Transverse colon (tissue), 4 donors: ENCODE measurements at places on chromosomes 5 and 9. TPM values are rescaled to one million over a fixed set of nuclear protein-coding genes. Genes with fewer than 3 reads are reported as not detected.
A peak's percentile ranks its signal among the peaks of the same experiment; 100 is the strongest.

Gene SLC22A4
- total RNA-seq = 48.3 TPM

Gene SYK
- 33.7 TPM for total RNA-seq

Gene GRM6
- total RNA-seq = not detected

Gene PCSK5
- total RNA-seq = 110 TPM

Gene ADAMTSL2
- 0.68 TPM for total RNA-seq

DNA sequence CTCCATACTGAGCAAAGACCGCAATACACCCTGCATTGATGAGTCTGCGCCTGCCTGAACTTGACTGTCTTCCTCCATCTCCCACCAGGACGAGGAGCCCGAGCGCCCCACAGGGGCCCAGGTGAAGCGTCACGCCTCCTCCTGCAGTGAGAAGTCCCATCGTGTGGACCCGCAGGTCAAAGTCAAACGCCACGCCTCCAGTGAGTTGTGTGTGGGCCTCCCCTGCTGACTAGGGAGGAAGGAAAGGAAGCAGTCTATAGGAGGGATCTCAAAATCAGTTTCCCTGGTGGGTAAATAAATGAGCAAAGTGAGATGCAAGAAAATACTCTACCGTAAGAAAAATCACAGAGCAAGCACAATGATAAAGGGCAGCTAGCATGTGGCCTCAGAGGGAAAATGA lies 22.8 kb upstream of the GRPEL2 start:
- no peaks in the 10 kb centered on the region for H3K27me3 ChIP-seq
- H3K4me3 ChIP-seq = no peak overlapping the region
- H3K36me3 ChIP-seq = no peaks in the 10 kb centered on the region
- H3K4me1 ChIP-seq = peaks cover 37% of the 10 kb centered on the region
- peak overlapping the region; percentile 27 for H3K27ac ChIP-seq

DNA sequence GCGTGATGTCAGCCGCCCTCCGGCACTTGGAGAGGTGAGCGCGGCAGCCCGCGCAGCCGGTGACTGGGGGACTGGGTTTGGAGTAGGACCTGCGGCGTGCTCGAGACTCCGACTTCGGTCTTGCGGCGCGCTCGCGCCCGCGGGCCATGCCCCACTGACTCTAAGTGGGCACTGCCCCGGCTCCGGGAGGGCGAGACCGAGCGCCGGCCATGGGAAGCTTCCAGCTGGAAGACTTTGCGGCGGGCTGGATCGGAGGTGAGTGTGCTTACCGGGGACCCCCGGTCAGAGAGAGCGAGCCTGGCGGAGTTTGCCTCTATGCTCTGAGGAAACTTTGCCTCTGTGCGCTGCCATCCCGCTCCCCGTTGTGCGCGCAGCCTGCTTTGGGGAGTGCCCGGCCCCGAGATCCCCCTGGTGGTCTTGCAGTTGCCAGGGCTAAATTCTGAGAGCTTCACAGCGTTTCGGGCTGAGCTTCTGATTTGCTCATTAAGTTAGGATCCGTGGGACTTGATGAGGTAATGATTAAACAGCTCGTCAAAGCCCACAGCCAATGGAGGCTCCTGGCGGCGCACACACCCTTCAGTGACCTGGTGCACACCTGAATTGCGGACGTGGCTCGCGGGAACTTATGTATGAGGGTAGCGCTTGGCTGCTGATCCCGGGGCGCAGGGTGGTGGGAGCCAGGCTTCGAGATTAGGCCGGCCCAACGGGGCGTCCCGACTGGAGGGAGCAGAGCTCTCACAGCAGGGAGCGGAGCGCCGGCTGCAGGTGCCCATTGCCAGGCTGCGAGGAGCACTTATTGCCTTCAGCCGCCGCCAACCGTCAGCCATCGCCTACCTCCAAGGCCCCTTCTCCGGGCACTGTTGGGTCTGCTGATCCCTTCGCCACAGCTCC lies at the start of gene SLC25A48:
Gene SLC25A48 (plus strand): TSS at position 25 of the 891 bp plus-strand sequence. CDS start 185 bp downstream, at position 210.
- peaks cover 57% of the 10 kb centered on the region for H3K27me3 ChIP-seq
- DNase-seq = peak; percentile 76
- H3K27ac ChIP-seq = peak within 1 kb of the TSS; percentile 61
- H3K4me3 ChIP-seq = peak within 1 kb of the TSS; percentile 11
- peaks cover 14% of the 10 kb centered on the region for H3K4me1 ChIP-seq

- DNase-seq = no peak
- no peaks in the 10 kb centered on the region for H3K4me1 ChIP-seq
- H3K36me3 ChIP-seq = no peaks in the 10 kb centered on the region
- no peak overlapping the region for H3K27ac ChIP-seq
These were observed 57.5 kb downstream of the SH3GL2 start for GRCh38 chr9:17636349-17636748.

DNA sequence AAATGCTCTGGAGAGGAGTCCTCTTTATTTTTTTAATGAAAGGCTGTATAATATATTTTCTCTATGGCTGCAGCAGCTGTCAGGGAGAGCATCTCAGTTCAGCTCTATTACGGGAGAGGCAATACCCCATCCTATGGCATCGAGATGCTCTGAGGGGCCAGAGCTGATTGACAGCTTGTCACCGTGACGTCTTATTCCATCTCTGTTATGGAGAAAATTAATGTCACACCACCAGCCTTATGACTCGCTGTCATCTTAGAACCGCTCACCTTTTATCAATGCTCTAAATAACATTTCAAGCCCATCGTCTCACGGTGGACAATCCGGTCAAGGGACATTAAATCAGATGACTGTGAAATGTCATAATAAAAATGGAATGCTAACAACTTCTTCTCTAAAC lies 273.5 kb downstream of the SLF1 start:
- no peaks in the 10 kb centered on the region for H3K4me1 ChIP-seq
- H3K4me3 ChIP-seq = no peak overlapping the region
- H3K36me3 ChIP-seq = no peaks in the 10 kb centered on the region
- H3K27ac ChIP-seq = no peak overlapping the region
- no peaks in the 10 kb centered on the region for H3K27me3 ChIP-seq

GRCh38 chr9:37259951-37260350 lies 139.6 kb downstream of the ZCCHC7 start:
- no peaks in the 10 kb centered on the region for H3K4me1 ChIP-seq
- no peak for DNase-seq
- no peaks in the 10 kb centered on the region for H3K36me3 ChIP-seq
- no peak overlapping the region for H3K27ac ChIP-seq
- H3K27me3 ChIP-seq = no peaks in the 10 kb centered on the region
- H3K4me3 ChIP-seq = no peak overlapping the region

DNA sequence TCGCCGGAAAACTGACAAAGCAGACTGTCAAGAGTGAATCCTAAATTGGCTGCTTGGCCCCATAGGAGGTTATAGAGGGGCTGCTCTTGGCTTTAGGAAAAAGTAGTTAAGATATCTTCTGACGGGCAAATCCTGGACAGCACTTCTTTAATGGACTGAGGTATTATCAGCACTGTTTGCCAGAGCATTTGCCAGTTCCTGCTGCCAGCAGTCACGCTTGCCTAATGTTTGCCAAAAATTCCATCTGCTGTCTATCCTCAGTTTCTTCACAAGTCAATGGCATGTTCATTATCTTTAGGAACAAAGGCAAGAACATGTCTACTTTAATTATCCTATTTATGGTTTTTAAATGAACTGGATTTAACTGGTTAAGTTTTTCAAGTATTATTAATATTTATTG lies 25.8 kb upstream of the SREK1 start:
- H3K27ac ChIP-seq = no peak overlapping the region
- no peak overlapping the region for H3K4me3 ChIP-seq
- no peaks in the 10 kb centered on the region for H3K36me3 ChIP-seq
- no peaks in the 10 kb centered on the region for H3K4me1 ChIP-seq

DNA sequence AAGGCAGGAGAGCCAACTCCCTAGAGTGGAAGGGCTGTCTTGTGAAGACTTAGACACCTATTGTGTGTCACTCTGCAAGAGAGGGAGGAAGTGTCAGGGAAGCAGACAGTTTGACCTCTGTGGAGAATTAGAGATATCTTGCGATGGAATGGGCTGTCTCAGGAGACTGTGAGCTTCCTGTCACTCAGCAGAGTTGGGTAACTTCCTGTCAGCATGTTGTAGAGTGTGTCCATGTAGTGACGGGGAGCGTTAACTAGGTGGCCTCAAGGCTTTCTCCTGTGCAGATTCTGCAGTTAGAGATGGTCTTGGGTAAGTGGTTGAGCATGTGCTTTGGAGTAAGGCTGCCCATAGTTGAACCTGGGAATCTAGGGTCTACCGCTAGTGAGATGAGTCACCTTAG lies 136.5 kb downstream of the KIF4B start:
- no peaks in the 10 kb centered on the region for H3K27me3 ChIP-seq
- no peaks in the 10 kb centered on the region for H3K36me3 ChIP-seq
- no peak overlapping the region for H3K4me3 ChIP-seq
- H3K4me1 ChIP-seq = no peaks in the 10 kb centered on the region
- DNase-seq = no peak
- no peak overlapping the region for H3K27ac ChIP-seq

DNA sequence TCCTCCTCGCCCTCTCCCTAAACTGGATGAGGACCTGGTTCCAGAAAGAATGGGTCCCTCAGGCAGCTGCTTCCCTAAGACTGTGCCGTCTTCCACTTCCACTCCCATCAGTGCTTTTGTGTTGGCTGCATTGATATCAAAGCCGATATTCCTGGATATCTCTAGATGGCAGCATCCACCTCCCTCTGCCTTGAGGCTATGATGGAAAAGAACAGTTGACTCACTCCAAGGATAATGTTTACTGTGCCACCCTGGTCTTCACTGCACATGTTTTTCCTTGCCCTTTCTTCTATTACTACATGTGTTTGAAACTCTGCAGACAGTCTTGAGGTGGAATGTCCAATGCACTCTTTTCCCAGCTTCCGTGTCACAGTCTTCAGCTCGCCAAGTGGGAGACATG lies 211.6 kb downstream of the MAST4 start:
- H3K4me3 ChIP-seq = no peak overlapping the region
- no peaks in the 10 kb centered on the region for H3K4me1 ChIP-seq
- no peaks in the 10 kb centered on the region for H3K36me3 ChIP-seq
- no peaks in the 10 kb centered on the region for H3K27me3 ChIP-seq
- DNase-seq = peak; percentile 17

GRCh38 chr5:57174890-57175510 lies 1.1 kb downstream of the GPBP1 start:
- H3K36me3 ChIP-seq = no peaks in the 10 kb centered on the region
- DNase-seq = no peak
- H3K4me1 ChIP-seq = peaks cover 37% of the 10 kb centered on the region
- H3K4me3 ChIP-seq = peak overlapping the region; percentile 95

DNA sequence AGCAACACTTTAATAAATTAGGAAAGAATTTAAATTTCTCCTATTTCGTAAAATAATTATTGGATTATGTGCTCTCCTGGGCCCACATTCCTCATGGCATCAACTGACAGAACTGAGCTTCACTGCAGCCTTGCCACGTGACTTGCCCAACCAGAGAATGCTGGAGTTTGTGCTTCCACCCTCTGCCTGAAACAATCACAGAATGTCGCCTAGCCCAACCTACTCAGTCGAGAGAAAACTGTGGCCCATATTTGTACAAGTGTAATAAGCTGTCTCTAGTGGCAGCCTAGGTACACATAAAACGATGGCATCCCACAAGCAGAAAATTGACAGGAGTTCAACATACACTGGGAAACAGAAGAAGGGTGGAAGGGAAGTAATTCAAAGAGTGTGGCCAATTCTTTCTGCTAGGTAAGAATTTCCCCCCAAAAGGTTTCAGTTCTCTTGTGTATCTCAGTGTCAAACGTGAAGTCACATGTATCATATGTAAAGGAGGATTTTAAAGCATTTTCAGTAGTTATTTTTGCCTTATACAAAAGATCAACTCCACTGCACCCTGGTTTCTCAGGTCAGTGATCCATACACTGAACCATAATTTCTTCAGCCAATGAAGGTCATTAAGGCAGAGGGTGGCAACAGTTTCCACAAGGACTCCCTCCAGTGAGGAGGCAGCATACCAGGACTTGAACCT lies 41.7 kb downstream of the ZNF608 start:
- peaks cover 20% of the 10 kb centered on the region for H3K4me1 ChIP-seq
- DNase-seq = no peak
- H3K27me3 ChIP-seq = no peaks in the 10 kb centered on the region
- no peak overlapping the region for H3K4me3 ChIP-seq
- no peaks in the 10 kb centered on the region for H3K36me3 ChIP-seq

DNA sequence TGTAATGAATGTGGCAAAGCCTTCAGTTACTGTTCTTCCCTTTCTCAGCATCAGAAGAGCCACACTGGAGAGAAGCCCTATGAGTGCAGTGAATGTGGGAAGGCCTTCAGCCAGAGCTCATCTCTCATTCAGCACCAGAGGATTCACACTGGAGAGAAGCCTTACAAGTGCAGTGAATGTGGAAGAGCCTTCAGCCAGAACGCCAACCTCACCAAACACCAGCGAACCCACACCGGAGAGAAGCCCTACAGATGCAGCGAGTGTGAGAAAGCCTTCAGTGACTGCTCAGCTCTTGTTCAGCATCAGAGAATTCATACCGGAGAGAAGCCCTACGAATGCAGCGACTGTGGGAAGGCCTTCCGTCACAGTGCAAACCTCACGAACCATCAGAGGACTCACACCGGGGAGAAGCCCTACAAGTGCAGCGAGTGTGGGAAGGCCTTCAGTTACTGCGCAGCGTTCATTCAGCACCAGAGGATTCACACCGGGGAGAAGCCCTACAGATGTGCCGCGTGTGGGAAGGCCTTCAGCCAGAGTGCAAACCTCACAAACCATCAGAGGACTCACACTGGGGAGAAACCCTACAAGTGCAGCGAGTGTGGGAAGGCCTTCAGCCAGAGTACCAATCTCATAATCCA lies 6.8 kb downstream of the RPL12 start:
- H3K27me3 ChIP-seq = no peaks in the 10 kb centered on the region
- DNase-seq = no peak
- H3K4me3 ChIP-seq = no peak overlapping the region
- H3K4me1 ChIP-seq = peaks cover 2% of the 10 kb centered on the region
- peak overlapping the region; percentile 32 for H3K27ac ChIP-seq

DNA sequence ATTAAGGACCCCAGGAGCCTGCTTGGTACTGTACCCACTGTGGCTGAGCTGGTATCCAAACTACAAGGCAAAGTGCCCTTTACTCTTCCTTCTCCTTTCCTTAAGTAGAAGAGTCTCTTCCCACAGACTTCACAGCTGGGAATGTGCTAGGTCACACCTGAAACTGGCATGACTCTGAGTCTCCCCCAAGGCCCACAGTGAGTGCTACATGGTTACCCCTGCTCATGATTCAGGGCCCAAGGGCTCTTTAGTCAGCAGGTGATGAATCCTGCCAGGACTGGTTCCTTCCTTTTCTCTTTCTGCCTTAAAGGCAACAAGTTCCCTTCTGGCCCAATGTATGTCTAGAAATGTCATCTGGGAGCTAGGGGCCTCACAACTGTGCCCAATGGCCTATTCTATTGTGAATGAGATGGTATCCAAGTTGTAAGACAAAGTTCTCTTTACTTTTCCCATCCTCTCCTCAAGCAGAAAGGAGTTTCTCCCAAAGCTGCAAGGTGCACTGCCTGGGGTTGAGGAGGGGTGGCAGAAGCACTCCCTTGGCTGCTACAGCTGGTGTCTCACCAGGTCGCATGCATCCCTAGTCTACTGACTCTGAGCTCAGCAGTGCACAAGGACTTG lies 134.4 kb downstream of the TMEM38B start:
- H3K27me3 ChIP-seq = no peaks in the 10 kb centered on the region
- H3K4me1 ChIP-seq = no peaks in the 10 kb centered on the region
- H3K36me3 ChIP-seq = no peaks in the 10 kb centered on the region
- no peak for DNase-seq
- no peak overlapping the region for H3K4me3 ChIP-seq

GRCh38 chr5:119301906-119302305 lies 53.9 kb upstream of the TNFAIP8 start:
- no peaks in the 10 kb centered on the region for H3K36me3 ChIP-seq
- no peak overlapping the region for H3K27ac ChIP-seq
- no peak overlapping the region for H3K4me3 ChIP-seq

- DNase-seq = no peak
- H3K4me1 ChIP-seq = no peaks in the 10 kb centered on the region
- H3K4me3 ChIP-seq = no peak overlapping the region
- peak overlapping the region; percentile 39 for H3K27ac ChIP-seq
- no peaks in the 10 kb centered on the region for H3K27me3 ChIP-seq
These were observed 205.1 kb upstream of the EFNA5 start for GRCh38 chr5:107875833-107876232.
